Hippocampal formation (tissue), 2 donors: ENCODE measurements at places on chromosomes 6 and 20.
A peak's percentile ranks its signal among the peaks of the same experiment; 100 is the strongest.

GRCh38 chr20:54115172-54115854 lies 44.9 kb upstream of the BCAS1 start:
- DNase-seq, result no peak

- no peak for DNase-seq
Observed at GRCh38 chr6:14177413-14178082, 60.0 kb downstream of the CD83 start.

DNA sequence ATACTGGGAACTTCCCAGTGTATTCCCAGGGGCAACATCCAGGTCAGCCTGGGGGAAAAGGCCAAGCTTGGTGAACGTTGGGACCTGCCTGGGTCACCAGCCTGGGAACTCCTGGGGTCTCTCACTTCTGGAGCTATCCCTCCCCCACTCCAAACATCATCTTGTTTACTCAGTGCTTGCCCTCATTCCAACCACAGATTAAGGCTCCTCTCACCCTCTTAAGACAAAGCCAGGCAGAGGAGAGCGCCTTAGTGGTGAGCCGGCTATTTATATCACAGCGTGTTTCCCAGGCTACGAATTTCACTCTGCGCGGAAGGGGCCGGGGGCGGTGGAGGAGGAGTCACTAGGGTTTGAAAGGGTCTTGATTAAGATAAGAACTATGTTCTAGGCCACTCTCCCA lies 12.1 kb downstream of the PRPH2 start:
- DNase-seq, result no peak

- peak; percentile 58 for DNase-seq
Observed at GRCh38 chr20:21125072-21125848, 622 bp upstream of the KIZ start.

DNA sequence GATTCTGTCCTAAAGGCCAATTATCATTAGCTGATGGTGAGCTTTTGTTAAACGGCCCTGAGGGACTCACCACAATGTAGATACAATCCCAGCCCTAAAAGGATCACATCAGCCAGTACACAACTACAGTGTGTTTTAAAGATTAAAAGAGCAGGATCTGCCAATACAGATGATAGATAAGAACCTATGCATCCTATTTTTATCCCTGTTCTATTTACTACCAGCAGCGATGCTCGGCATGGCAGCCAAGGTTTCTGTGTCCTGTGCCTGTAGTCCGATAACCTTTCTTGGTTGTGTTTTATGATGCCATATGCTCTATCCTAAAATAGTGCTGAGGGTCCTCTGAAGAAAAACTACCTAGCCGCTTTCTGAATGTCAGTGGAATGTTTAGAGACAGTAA lies 289.4 kb downstream of the PHACTR1 start:
- DNase-seq, result no peak

DNA sequence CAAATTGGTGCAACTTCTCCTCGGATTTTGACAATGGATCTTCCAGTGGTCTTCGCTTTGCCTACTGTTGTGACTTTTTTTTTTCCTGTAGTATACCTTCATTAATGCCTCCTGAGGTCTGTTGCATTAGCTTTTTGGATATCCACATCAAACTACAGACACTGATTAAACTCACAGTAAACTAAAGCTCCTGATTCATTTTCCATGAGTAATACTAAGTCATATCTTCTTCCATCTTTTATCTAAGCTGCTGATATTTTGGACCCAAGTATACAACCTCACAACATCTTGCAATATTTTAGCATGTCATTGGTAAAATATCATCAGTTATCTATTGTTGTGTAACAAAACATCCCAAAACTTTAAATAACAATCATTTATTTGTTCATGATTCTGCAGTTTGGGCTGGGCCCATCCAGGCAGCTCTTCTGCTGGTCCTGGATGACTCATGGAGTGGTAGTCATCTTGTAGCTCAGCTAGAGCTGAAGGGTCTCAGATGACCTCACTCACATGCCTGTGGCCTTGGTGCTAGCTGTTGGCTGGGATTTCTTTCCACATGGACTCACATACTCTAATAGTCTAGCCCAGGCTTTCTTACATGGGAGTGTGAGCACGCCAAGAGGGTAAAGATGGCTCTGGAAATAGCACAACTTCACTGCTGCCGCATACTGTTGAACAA lies 78.3 kb upstream of the SRSF6 start:
- DNase-seq, result no peak

DNA sequence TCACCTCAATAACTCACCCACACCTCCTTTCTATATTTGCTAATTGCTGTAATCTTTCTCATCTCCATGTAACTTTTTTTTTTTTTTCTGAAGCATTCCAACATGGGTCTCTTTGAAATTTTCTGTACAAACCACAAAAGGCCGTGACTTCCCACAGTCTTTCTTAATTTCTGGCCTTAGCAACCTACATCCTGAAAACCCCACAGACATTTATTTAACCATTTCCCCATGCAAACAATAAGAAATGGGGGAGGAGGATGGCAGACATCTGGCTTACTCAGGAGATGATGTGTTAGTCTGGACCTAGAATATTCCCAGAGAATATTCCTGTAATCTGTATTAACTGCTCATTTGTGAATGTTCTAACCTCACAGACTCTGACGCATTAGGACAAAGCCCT lies 57.6 kb downstream of the MEP1A start:
- no peak for DNase-seq

GRCh38 chr6:112117554-112117953 lies 30.2 kb downstream of the FAM229B start:
- no peak for DNase-seq

DNA sequence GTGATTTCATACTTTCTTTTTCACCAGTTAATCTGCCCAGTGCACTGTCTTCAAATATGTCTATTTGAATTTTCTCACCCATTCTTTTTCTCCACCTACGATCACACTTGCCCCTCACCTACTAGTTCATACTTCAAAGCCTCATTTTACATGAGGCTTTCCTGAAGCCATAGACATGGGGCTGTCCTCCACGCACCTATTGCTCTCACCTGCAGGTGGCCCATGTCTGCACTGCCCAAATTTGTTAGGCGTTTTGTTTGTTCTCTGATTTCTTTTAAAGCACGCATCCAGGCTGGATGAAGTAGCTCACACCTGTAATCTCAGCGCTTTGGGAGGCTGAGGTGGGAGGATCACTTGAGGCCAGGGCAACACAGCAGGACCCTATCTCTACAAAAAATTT lies 106.8 kb upstream of the RIPOR2 start:
- no peak for DNase-seq

- no peak for DNase-seq
Observed at GRCh38 chr6:54266400-54266923, 41.8 kb upstream of the TINAG start.

DNA sequence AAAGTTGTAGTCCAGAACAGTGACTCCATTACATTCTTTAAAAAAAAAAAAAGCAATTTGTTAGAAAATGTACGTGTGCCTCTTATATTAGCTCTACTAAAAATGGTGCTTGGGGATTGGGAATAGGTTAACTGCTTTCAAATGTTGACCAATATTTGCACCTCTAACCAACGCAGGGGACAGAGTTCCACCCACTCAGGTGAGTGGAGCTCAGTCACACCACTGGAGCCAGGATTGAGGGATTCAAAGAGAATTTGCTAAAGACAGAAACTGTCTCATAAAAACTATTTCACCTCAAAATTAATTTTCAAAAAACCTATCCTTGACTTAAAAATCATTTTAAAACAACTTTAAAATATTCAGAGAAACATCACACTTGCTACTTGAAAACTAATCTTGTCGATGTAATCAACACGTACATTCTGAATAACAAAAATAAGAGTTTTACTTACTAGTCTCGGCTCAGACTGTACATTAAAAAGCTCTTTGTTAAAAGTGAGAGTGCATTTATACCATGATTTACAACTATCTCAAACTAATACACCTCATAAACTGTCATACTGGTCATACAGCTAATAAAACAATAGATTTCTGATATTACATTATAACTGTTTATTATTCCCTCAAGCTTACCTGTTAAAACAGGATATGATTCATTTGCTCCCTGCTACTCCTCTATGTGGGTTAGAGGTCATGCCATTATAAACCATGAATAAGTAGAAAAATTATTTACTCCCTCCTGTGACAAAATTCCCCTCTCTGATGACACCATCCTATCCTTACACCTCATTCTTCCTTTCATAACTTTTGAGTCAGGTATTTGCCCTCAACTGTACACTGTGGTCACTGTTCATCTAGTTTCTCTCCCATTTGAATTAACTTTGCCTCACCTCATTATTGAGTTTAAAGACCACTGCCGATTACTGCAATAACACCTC lies 88.6 kb downstream of the PDE10A start:
- no peak for DNase-seq

DNA sequence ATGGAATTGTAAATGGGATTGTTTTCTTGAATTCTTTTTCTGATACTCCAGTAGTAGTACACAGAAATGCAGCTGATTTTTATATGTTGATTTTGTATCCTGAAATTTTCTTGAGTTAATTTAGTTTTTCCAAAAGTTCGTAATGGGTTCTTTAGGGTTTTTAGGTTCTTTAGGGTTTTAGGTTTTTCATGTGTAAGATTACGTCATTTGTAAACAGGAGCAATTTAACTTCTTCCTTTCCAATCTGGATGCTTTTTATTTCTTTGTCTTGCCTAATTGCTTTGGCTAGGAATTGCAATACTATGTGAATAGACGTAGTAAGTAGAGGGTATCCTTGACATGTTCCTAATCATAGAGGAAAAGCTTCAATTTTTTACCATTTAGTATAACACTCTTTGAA lies 568.6 kb downstream of the MMUT start:
- no peak for DNase-seq

- DNase-seq, result no peak
Observed at GRCh38 chr6:5412663-5413062, 151.3 kb downstream of the FARS2 start.

GRCh38 chr6:132487762-132488161 lies 25.2 kb downstream of the STX7 start:
- no peak for DNase-seq
